ENCODE measurements at places on chromosomes 6 and 20.

- no peak for DNase-seq
Observed at GRCh38 chr6:77341058-77341986, 122.0 kb downstream of the HTR1B start.

DNA sequence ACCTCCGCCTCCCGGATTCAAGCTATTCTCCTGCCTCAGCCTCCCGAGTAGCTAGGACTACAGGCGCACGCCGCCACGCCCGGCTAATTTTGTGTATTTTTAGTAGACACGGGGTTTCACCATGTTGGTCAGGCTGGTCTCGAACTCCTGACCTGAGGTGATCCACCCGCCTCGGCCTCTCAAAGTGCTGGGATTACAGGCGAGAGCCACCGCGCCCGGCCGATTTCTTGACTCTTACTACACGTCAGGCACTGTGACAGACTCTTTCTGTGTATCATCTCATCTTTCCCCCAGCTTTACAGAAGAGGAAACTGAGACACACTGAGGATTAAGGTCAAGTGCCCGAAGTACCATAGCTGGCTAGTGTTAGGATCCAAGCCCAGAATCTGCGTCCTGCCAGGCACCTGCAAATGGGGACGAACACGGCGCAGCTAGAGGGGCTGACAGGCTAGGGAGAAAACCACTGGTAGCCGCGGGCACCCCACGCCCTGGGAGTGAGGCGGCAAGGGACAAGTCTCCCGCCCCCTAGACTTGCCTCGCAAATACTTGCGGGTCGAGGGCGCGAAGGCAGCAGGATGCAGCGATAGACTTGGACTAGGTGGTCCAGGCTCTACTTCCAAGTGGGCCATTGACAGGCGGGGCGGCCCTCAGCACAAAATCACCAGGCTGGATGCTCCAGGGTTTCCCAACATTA, 1.1 kb upstream of the TAF8 start:
- DNase-seq, result no peak

DNA sequence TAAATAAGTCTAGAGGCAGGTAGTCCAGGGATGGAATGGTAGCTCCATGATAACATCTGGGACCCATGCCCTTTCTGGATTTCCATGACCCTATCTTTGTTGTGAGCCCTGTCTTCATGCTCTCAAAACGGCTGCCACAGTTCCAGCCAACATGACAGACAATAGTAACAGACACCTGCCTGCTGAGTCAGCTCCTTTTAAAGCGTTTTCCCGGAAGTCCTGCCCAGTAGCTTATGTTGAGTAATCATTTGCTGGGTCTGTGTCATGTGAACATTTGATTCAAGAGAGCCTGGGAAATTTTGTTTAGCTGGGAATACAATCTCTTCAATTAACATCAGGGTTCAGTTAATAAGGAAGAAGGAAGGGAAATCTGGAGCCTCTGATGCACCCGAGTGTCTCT, 262.2 kb upstream of the SULF2 start:
- no peak for DNase-seq

DNA sequence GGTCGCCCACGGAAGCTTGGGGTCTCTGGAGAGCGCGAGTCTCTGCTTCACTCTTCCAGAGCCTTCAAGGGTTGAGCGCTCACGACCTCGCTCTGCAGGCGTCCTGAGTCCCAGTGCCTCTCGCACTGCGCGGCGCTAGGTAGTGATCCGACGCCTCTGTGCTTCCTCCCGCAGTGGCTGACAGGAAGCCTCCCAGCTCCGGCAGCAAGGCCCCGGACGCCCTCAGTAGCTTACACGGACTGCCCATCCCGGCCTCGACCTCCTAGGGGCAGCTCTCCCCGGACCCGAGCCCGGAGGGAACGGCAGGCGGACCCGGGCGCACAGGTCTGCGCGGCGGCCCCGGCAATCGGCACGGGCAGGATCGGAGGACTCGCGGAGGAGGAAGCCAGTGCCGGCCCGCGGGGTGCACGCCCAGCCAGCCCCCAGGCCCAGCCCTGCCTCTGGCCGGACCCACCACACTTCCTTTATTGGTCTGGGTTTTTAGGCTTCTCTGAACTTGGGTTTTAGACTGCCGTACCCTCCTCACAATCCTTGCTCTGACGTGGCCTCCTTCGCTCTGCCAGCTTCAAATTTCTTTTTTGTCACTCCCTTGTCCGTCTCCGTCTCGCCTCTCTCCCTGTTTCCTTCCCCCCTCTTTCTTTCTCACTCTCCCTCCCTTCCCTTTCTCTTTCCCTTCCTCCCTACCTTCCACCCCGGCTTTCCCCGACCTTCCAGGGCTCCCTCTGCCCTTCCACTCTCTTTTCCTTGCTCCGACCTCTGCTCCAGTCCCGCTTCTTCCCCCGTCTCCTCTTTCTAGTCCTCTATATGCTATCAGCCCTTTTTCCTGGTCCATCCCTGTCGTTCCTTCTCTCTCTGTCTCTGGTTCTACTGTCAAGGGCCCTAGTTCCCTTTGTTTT, 9.1 kb downstream of the PAX1 start:
- DNase-seq, result no peak

- no peak for DNase-seq
Observed at GRCh38 chr6:137261361-137261760, 42.2 kb upstream of the IFNGR1 start.

DNA sequence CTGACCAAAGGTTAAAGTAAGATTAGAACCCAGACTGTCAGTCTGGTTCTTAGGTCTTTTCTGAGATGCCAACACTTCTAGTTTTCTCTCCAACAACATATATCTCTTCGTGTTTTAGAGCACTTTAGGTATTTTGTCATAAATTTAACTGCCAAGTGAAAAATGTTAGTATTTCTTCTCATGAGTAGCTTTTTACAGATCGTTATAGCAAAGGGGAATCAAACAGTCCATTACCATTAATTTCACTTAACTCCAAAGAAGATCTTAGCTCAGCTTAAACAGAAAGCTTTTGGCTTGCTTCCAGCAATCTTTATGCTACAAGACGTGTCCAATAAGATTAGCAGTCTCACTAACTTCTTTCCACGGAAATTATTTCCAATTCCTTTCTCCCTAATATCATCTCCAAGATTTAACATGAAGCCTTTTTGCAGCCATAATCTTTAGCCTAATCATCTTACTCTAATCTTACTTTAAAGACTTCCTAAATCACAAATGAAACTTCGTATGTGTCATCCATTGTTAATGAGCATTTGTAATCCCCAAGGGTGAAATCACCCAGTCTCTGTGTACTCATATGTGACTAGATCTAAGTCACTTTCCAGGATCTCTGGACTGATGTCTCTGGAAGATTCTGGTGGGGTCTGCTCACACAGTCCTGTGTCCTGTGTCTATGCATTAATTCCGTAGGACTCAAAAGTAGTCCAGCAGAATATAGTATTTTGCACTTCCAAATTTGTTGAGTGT, 38.7 kb downstream of the MOXD1 start:
- DNase-seq, result no peak

- DNase-seq, result no peak
Observed at GRCh38 chr6:19892260-19892659, 55.1 kb downstream of the ID4 start.

GRCh38 chr6:114577109-114577508, 234.3 kb upstream of the HS3ST5 start:
- no peak for DNase-seq

- no peak for DNase-seq
Observed at GRCh38 chr6:110645685-110646418, 169.4 kb downstream of the CDK19 start.

- DNase-seq, result no peak
Observed at GRCh38 chr20:13461849-13462458, 176.8 kb downstream of the TASP1 start.

GRCh38 chr20:62752671-62753501, 43.4 kb upstream of the MRGBP start:
- no peak for DNase-seq
